ENCODE measurements at places on chromosomes 11 and 22.

- DNase-seq = peak; percentile 65
Measured at GRCh38 chr11:15073361-15074205, at the start of gene CALCB. Gene CALCB, plus strand, starts transcription at chr11:15073593. Its CDS starts 1,126 bp downstream, at chr11:15074719.

- no peak for DNase-seq
Measured at GRCh38 chr11:108097179-108097578, 24.2 kb upstream of the ACAT1 start.

DNA sequence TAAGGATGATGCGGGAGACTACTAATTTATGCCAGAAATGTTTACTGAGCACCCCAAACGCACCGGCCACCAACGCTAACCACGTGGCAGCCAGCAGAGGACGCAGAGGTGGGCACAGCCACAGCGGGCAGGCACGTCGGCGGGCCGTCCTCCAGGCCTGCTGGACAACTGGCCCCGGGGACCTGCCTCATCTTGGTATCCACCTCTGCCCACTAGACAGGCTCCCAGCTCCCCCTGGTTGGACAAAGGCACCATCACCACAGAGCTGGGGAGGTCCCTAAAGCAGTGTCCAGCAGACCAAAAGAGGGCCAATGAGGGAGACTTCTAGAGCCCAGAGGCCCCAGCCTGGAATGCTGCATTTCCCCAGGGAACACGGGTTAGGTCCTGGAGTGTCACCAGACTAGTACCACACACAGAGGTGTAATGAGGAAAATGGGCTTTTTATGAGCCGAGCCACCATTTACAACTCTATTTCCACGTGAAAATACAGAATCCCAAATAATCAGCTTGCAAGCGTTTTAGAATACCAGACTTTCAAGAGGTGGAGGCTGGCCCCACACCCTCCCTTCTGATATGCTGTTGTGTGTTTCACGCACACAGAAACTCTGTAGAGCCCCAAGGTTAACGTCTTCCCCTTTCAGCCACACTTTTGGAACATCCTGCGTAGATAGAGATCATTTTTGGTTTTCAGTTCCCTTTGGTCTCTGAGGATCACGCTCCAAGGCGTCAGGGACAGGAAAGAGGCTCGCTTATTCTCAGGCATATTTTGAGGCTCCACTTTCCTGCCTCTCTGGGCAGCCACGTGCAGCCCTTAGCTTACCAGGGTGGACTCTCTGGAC lies 23.7 kb upstream of the BID start:
- DNase-seq = no peak

- DNase-seq = no peak
Measured at GRCh38 chr11:122173587-122173986, 57.6 kb upstream of the BLID start.

GRCh38 chr11:121881806-121882205 lies 234.2 kb downstream of the BLID start:
- DNase-seq = no peak
